ENCODE measurements at places on chromosomes 13 and 19.
A peak's percentile ranks its signal among the peaks of the same experiment; 100 is the strongest.

DNA sequence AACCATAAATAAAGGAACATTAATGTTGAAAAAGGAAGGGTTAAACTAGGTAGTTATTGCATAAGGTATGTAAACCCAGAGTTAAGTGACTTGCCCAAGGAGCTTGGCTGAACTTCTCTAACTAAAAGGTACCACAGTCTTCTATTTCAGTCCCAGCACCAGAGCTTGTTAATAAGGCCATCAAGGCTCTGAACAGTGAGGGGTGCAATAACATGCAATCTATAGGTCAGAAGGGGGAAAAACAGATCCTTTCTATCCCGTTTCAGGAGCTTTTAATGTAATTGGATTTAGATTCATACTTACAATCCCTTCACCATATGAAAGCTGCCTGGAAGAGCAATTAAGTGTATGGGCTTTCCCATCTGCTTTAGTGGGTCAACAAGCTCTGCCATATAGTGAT lies 441.5 kb upstream of the SPRY2 start:
- DNase-seq, result no peak

DNA sequence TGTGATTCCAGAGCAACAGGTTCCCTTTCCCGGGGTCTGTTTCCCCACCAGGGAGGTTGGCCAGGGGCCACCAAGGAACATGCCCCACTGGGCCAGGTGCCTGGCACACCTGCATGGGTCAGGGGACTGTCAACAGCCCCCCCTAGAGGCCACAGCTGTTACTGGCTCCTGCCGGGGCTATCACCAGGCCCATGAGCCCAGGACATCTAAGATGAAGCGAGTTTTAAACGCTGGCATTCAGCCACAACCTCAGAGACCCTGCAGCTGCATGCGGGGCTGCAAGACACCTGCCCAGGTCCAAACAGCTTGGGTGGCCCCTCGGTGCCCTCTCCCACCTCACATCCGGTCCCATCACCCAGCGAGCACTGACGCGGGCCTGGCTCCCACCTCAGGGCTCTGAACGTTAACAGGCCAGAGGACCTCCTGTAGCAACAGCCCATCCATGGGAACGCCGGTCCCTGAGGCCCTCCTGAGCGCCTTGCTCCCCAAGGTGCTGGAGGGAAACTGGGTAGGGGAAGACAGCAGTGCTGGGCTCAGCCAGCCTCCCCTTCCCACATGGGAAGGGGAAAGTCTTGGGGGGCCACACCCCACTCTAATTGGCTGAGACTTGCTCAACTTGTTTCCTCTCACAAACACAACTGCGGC lies 12.0 kb downstream of the KHSRP start:
- no peak for DNase-seq

DNA sequence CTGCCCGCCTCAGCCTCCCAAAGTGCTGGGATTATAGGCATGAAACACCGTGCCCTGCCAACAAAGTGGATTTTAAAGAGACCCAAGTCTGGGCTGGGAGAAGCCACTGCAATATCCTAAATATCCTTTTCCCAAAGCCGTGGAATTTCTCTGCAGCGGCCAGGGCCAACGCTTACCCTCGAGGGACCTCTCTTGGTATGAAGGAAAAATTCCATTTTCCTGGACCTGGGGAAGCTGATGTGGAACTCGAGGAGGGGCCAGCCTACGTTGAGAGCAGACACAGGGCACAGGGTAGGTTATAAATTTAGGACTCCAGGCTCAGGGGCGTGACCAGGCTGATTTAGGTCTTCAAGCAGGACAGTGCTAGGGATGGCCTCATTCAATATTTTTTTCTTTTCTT lies 17.7 kb upstream of the UPF1 start:
- DNase-seq, result no peak

DNA sequence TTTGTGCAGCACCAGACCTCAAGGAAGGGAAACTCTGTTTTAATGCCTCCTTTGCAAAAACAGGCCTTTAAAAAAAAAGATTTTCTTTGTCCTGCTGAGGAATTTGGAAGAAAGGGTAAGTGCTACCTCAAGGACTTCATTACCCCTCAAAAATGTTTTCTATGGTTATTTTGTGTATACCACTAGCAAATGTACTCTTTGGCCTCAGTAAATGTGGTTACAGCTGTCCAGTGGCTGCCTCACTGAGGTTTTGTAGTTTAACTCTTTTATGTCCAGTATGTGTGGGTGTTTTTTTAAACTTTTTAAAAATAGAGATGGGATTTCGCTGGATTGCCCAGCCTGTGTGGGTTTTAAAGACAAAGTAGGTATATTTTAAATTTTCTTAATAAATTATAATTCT lies 42.2 kb upstream of the TSC22D1 start:
- no peak for DNase-seq

DNA sequence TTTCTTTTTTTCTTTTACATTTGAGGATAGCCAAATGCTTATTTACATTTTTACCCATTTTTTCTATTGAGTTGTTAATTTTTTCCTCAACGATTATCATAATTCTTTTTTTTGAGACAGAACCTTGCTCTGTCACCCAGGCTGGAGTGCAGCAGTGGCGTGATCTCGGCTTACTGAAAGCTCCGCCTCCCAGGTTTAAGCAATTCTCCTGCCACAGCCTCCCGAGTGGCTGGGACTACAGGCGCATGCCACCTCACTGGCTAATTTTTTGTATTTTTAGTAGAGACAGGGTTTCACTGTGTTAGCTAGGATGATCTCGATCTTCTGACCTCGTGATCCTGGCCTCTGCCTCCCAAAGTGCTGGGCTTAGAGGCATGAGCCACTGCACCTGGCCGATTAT lies 208.7 kb downstream of the LIG4 start:
- DNase-seq, result no peak

GRCh38 chr13:112184261-112184660 lies 117.3 kb downstream of the SOX1 start:
- no peak for DNase-seq

- DNase-seq, result no peak
Measured at GRCh38 chr19:50638600-50638999, 1.1 kb downstream of the SYT3 start.

GRCh38 chr13:74406420-74406819 lies 272.2 kb upstream of the KLF12 start:
- no peak for DNase-seq

DNA sequence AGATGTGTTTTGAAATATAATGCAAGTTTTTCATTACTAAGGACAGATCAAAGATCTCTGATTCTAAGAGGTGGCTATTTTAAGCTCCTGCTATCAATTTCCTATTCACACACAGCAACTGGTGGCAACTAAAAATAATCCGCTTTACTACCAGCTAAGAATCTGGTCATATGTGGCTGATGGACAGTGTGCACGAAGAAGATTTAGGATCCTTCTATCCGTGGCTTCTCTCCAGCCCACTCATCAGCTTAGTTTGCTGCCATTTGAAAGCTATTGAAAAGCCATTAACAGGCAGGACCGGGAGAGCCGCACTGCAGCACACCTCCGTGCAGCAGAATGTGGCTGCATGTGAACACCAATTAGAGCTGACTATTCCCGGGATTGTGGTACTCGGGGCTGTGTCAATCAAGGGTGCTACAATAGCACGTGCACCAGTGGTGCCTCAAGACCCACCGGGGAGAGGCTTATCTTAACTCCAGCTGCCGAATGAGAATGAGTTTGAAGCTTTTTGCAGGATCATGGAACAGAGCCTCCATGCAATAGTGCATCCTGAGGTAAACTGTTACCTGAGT lies at the start of gene MYO16:
TSS of gene MYO16 (plus strand) at position 431 of the 572 bp plus-strand sequence. CDS start 234 bp downstream, outside the sequence.
- DNase-seq, result no peak

DNA sequence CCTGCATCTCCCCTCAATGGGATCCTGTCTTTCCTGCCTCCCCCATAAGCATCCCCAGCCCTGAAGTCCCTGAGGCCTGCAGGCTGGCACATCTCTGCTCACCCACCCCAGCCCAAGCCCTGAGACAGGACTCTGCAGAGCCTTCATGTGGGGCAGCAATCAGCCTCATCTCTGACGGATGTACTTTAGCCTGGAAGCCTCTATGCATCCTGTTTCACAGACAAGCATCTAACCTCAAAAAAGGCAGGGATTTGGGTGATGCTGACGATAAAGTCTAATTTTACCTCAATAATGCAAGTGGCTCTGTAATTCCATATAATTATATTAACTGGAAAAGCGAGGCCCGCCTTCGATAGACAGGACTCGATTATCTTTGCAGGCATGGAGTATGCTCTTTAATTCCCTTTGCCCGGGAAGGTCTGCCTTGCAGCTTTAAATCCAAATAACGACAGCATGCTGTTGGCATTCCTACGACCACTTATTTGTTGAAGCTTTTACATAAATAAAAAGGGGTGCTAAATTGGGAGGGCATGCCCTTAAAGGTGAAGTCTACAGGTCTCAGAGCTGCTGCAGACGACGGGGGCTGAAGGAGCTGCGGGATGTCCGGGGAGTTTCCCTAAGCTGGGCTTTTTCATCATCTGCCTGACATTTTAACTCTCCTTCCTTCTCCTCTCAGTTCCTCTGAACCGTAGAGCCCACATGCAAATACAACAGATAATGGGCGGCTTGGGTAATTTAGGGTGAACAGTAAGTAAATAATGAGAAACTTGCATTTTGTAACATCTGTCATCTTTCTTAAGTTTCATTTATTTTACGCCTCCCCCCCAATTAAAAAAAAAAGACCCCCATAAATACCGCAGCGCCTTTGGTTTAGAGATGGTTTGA lies 211.5 kb downstream of the URI1 start:
- DNase-seq, result no peak

- DNase-seq, result no peak
Measured at GRCh38 chr13:98332691-98333090, 155.6 kb upstream of the RNF113B start.

- peak; percentile 95 for DNase-seq
Measured at GRCh38 chr19:35114353-35115176, 1.1 kb upstream of the FXYD3 start.

DNA sequence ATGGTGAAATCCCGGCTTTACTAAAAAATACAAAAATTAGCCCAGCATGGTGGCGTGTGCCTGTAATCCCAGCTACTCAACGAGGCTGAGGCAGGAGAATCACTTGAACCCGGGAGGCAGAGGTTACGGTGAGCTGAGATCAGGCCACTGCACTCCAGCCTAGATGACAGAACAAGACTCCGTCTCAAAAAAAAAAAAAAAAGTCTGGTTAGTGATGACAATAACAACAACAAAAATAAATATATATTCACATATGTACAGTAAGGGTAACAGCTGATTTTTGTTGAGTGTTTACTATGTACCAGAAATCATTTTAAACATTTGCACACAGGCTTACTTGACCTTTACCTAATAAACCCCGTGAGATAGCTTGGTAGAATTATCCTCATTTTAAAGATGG lies 23.0 kb downstream of the RRAS start:
- DNase-seq, result no peak

- DNase-seq, result no peak
Measured at GRCh38 chr13:96011291-96011872, 41.8 kb downstream of the UGGT2 start.

DNA sequence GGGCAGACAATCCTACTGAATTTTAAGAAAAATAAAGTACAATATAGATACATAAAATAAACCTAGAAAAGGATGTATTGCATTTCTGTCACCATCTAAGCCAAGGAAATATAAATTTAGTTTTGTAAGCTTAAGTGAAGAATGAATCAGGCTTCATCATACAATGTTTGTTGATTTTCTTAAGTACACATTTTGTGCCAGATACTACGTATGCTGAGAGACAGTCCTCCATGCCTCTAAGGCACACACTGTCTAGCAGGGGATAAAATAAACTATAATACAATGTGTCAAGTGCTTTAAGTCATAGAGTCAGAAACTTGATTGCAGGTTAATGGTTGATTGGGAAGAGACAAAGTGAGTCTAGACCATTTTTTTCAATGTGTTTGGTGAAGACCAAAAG lies 465.7 kb downstream of the TBC1D4 start:
- no peak for DNase-seq

DNA sequence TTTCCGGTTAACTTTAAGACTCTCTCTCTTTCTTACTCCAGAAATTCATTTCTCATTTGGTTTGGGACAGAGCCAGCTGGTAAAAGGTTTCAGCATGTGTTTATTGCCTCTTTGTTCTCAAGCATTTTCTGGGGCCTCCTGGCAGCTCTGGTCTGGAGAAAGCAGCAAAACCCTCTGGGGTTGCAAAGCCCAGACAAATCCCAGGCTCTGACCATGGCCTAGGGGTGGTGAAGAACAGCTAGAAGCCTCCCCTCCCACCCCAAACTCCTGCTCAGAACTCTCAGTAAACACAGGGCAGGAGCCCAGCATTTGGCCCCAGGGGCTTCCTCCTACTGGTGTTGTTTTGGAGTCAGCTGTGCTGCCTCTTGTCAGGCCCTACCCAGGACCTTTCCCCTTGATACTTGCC lies 124.2 kb upstream of the SERP2 start:
- peak; percentile 85 for DNase-seq

- no peak for DNase-seq
Measured at GRCh38 chr19:23887642-23888041, 27.0 kb upstream of the ZNF726 start.

DNA sequence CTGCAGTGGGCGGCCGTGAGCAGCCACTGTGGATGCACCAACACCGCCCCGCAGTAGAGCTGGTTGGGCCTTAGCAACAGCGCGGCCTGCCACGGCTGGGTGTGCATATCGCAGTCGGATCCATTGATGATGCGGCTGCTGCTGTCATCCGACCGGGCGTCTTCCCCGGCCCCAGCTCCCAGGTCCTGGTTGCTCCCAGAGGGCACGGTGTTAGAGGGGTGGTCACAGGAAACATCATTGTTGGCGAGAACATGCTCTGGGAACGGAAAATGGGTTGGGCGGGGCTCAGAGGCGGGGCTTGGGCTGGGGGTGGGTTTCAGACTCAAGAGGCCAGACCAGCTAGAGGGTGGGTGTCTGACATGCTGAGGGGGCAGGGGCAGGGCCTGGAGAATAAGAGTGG lies 3.0 kb downstream of the KLK5 start:
- DNase-seq, result no peak

DNA sequence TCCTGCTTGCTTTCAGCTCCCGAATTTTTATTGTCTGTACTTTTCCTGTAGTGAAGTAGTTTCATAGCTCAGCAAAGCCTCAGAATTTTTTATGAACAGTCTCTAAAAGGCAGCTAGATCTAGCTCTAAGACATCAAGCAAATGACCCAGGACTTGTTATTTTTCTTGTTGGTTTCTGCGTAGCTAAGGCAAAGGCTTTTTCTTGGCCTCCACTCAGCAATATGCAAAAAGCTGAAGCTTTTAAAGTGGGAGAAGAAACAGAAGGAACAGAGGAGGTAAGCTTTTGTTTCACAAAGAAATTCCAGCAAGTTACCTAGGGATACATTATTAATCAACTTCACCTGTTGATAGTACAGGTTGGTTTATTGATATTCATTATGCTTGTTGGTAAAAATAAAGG lies 235.9 kb downstream of the PCDH20 start:
- no peak for DNase-seq

DNA sequence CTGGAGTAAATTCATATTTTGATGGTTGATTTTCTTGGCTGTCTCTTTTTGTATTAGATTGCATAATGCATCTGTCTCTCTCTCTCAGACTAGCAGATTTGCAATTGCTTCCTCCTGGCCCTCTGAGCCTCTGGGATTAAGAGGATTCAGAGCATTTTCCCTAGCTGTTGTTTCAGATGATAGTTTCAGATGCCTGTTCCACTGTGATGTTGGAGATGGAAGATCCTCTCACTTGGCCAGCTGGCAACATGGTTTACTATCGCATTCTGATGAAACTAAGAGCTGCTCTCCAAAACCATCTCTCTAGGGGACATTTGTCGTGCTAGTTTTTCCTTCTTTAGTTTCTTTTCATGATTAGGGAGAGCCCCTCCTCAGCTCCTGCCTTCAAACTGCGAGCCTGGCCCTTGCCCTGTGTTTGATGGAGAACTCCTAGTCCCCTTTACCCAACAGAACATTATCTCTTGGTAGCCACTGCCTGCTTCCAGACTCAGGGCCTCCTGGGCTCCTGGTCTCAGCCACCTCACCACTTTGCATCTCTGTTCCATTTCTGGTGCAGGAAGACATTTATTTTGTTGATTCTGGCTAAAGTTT lies 244.6 kb downstream of the B3GLCT start:
- no peak for DNase-seq
